ENCODE measurements at places on chromosomes 4 and X.

GRCh38 chr4:151417766-151418376 lies 8.9 kb downstream of the FHIP1A start:
- DNase-seq, result no peak

- DNase-seq, result no peak
These were observed 499.1 kb upstream of the SLIT2 start for GRCh38 chr4:19752599-19752998.

DNA sequence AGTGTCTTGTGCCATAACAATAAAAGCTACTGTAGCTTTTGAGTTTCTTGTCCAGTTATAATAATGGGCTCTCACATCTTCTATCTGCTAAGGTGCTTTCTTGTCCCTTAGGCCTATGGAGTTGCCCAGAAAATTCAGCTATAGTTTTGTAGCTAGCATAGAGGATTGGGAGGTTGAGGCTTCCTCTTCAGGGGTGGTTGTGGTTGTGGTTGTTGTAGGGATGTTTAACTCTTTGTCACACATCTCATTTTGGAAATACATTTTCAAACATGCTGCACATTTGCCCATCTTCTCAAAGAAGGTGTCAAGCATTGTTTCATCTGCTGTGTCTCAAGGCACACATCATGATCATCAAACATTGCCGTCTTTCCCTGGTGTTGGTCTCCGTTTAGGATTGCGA lies 65.0 kb downstream of the ATXN3L start:
- no peak for DNase-seq

- DNase-seq, result no peak
These were observed 402.9 kb downstream of the PPP1R2C start for GRCh38 chrX:42375086-42375485.

DNA sequence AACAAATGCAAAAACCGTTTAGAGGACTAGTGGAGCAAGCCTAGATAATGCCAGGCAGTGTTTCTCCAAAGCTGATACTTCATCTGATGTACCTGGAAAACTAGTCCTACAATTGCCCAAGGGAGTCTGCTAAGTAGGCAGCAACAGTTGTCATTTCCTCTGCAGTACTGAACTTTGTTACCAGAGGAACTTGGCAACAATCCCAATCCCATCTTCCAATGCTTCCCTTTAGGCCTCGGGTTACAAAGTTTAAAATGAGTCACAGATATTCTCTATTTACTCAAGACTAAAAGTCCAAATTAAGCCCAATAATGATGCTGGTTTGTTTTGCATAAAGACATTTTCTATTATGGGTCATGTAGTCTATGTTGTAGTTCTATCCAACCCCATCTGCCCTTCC lies 120.0 kb upstream of the GLRA2 start:
- no peak for DNase-seq

- DNase-seq, result no peak
These were observed 5.1 kb downstream of the UBA1 start for GRCh38 chrX:47198687-47199080.

GRCh38 chr4:16255730-16256129 lies 29.5 kb upstream of the TAPT1 start:
- DNase-seq, result no peak

- no peak for DNase-seq
These were observed 14.1 kb downstream of the INPP4B start for GRCh38 chr4:142832022-142832421.

GRCh38 chr4:139153411-139154133 lies 23.4 kb downstream of the ELF2 start:
- DNase-seq, result no peak

GRCh38 chr4:4763822-4764557 lies 95.5 kb upstream of the MSX1 start:
- no peak for DNase-seq

GRCh38 chr4:76313547-76313946 lies 7.0 kb downstream of the STBD1 start:
- no peak for DNase-seq

- no peak for DNase-seq
These were observed 315.2 kb downstream of the PCDH10 start for GRCh38 chr4:133464311-133464710.

DNA sequence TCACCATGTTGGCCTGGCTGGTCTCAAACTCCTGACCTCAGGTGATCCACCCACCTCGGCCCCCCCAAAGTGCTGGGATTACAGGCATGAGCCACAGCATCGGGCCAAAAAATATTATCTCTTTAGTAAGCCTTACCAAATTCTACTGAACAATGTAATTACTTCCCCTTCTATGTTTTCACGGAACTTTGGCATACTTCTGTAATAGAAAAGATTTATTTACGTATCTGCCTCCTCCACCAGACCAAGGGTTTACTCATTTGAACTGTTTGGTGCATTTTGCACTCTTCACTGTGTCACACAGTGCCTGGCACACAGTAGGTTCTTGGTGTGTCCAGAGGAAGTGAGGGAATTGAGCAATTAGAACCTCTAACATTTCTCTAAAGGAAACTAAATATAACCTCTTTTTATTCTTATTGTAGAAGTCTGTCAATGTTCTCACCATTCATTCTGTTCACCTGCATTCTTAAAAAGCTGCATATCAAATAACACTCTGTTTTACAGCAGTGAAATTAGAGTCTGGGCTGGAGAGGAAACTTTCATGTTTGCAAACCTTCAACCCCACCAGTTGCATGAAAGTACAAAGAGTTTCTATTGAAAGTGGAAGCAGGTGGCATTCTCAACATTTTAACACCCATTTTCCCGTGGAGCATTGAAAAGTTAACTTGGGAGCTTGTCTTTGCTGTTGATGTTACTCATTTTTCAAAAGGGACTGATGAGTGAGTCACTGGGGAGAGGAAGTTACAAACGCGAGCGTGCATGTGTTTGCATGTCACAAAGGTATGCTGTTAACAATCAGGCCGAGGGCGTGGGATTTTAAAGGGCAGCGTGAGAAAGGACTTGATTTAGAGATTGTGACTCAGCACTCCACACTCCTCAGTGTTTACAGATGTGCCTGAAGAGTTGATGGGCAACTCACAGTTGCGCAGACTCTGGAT lies 314.1 kb downstream of the STK32B start:
- DNase-seq, result no peak

DNA sequence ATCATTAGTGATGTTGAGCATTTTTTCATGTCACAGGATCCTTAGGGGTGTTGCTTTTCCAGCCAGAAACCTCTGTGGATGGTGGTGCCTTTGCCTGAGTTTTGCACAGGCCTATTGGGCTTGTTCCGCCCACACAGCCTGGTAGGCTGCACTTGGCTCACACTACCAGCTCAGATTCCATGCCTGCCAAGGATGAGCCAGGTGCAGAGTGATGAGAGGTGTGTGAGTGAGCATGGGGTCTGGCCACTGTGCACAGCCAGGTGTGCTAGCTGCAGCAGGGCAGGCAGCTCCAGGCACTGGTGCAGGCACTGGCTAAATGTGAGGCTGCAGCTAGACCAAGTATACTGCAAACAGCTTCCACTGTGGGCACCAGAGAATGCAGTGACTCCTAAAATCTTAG lies 341.6 kb downstream of the FSTL5 start:
- no peak for DNase-seq

GRCh38 chr4:173333658-173334084 lies 487 bp downstream of the HMGB2 start:
- peak; percentile 65 for DNase-seq

- no peak for DNase-seq
These were observed 383.0 kb upstream of the INTU start for GRCh38 chr4:127249767-127250108.

- no peak for DNase-seq
These were observed 790.1 kb downstream of the TECRL start for GRCh38 chr4:63618883-63619718.

DNA sequence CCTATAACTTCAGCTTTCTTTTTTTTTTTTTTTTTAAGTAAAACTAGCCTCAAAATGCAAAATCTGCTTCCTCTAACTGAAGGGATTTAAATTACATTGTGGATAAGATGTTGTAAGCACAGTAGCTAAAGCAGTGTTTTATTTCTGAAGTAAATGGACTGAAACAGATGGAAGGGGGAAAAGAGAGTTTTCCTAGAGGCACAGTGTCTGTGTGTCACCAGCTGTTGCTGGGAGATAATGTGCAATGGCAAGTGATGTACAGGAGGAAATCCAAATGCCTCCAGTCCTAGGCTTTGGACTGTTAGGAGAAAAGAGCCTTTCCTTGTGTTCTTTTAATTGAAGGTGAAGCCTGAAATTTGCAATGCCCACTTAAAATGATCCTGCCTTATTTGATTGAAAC lies 672.1 kb downstream of the GRXCR1 start:
- DNase-seq, result peak; percentile 56

DNA sequence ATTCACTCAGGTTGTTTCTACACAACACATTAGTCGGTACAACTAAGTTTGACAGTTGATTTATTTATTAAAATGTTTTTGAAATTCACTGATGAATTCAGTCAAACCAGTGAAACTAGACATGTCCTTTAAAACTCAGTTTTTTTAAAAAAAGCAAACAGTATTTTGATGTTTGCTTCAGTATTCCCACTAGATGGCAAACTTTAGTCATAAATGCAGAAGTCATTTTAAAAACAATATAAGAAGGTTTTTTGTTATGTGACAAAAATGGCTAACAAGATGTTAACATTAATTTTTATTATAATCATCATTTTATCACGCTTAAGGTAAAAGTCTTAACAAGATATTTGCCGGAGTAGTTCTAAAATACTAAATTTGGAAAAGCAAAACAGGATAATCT lies 1337.8 kb upstream of the DIAPH2 start:
- DNase-seq, result peak; percentile 56

DNA sequence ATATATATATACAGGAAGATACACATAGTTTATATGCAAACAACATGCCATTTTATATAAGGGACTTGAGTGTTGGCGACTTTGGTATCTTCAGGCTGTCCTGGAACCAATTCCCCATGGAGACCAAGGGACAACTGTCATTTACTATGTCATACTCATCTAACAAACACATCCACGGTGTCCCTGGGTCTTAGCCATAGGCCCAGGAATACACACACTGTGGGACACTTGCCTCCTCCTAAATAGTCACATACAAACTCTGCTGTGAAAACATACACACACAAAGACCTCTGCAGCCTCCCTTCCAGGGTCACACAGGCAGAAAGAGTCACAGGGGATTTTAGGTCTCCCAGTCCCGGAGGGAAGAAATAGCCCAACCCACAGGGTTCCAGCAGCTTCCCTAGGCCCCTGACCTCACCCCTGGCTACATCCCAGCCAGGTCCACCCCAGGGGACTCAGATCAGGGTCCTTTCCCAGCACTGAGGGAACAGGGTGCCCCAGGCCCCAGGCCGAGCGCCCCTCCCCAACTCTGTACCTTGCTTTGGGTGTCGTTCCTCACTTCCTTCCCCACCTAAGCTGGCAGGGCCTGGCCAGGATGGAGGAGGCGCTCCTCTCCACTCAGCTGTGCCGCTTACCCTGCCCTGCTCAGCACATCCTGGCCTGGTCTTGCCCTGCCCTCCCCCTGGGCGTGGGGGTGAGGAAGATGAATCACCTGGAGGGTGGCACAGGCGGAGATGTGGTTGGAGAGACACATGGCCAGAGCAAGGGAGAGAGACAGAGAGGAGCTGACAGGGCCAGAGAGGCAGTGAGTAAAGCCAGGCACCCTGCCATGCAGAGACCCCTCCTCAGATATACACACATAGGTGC lies 21.8 kb downstream of the FGD1 start:
- no peak for DNase-seq

GRCh38 chr4:107270614-107271013 lies 234.5 kb upstream of the DKK2 start:
- no peak for DNase-seq

DNA sequence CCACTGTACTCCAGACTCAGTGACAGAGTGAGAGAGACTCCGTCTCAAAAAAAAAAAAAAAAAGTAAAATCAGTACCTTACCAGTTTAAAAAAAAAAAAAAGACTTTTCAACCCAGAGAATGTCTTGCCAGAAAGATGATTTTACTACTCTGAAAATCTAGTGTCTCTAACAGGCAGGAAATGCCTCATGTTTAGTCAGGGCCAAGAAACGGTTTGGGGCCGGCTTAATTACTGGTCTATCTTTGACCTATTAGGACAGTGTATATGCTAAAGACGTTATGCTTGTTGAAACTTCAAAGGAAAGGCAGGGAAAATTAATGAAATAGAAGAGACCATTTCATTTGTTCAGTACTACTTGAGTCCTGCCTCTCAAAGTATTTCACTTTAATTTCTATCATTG lies 9.9 kb downstream of the BEND4 start:
- DNase-seq, result no peak

DNA sequence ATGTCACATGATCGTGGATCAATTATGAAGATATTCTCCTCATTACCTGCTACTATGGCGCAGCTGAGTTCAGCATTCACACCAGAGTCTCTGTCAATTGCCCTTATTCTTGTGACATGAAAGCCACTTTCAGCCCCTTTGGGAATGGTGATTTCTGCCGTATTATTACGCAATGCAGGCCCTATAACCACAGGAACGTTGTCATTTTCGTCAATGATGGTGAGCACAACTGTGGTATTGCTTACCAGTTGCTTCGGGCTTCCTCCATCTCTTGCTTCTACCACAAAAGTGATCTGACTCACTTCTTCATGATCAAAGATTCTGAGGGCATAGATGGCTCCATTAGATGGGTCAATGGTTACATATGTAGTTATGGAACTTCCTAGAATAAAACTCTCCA lies 2.1 kb downstream of the PCDH18 start:
- peak; percentile 20 for DNase-seq

DNA sequence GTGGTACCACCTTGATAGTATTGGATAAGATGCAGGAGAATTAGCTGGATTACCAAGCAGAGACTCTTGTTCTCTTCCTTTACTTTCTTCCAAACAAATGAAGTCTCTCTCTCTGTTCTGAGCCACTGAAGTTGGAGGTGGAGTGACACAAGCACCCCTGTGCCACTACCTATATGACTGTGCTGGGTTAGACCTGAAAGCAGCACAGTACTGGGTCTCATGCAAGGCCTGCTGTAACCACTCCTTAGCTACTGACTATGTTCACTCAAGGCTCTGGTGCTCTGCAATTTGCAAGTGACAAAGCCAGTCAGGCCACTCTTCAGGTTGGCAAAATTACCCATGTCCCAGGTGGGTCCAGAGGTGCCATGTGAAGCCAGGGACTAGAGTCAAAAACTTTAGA lies 389.6 kb upstream of the MAOA start:
- DNase-seq, result no peak

DNA sequence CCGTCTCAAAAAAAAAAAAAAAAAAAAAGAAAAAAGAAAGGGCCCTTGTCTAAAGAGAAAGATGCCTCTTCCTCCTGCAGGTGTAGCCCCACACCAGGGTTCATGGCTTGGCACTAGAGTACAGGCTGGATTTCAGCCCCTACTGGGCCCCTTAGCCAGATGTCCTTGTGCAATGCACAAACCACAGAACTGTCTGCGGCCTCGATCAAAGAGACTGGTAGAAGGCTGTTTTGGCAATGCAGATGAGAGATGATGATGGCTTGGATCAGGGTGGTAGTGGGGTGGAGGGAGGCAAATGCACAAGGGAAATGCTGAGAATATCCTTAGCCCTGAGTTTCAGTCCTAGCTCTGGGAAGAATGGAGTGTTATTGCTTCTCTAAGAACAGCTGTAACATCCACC lies 26.5 kb upstream of the TSR2 start:
- DNase-seq, result no peak

GRCh38 chrX:103839404-103839803 lies 7.3 kb upstream of the RAB9B start:
- DNase-seq, result no peak

All from brain (organoid and tissue), 16 donors.